ENCODE measurements at places on chromosomes 7 and 10.

DNA sequence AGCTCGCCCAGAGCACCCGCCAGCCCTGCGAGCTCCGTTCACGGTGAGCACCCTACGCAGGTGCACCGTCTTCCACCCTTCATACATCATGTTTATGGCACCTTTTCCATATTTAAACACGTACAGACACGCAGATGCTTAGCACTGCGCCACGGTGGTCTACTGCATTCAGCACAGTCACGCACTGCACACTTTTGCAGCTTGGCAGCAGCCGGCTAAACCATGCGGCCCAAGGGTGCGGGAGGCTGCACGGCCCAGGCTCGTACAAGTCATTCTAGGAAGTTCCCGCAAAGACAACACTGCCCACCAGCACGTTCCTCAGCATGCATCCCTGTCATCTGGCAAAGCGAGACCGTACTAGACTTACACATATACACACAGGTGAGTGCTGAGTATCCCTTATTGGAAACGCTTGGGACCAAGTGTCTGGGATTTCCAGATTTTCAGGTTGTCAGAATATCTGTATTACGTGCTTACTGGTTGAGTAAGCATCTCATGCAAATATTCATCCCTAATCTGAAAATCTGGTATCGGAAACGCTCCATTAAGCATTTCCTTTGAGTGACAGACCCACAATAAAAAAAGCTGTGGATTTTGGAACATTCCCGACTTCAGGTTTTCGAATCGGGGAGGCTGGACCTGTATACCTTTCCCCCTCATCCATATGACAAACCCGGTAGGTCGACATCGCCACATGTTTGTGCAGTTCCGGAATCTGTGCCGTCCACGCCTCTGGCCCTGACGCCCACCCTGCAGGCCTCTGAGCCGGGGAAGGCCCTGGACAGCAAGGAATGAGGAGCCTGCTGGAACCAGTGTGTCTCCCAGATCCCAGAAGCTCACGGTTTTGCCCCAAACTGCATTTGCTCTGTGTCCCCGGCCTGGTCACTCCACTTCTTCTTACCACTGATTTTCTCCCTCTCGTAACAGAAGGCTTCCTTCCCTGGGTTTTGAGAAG, 222.2 kb downstream of the ELFN1 start:
- no peak for DNase-seq

GRCh38 chr7:73612598-73613269, 11.6 kb downstream of the MLXIPL start:
- no peak for DNase-seq

- DNase-seq = no peak
Observed at GRCh38 chr10:71383972-71384687, 12.6 kb upstream of the CDH23 start.

- DNase-seq = peak; percentile 51
Observed at GRCh38 chr10:101780818-101781654, 2.2 kb downstream of the NPM3 start.

DNA sequence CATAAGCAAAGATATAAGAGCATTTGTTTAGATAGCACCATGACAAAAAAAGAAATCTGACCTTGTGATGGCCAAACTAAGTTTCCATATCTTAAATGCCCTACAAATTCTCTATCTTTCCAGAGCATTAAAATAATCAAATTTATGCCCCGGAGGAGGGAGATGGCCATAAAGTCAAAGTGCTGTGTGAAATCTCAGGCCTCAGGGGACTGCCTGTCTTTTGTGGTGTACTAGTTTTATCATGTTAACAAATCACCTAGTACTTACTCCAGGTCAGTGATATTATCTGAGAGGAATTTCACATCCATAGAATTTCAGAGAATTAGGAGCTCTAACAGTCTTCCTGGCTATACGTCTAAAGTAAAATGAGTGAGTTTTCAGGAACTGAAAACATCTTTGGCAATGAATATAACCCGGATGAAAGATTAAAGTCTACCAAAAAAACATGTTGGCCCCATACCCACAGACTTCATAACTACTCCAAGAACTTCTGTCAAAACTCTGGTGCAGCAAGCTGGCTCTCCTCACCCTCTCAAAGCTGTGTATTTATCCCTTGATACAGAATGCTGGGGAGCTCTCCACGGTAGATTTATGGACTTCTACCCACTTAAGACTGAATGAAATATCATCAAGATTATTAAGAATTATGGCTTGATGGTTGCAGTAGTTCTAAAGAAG, 682.8 kb downstream of the SORCS1 start:
- DNase-seq = no peak

- peak; percentile 81 for DNase-seq
Observed at GRCh38 chr10:63628526-63629362, 107.5 kb downstream of the REEP3 start.

- no peak for DNase-seq
Observed at GRCh38 chr10:122856902-122857301, 11.2 kb upstream of the CUZD1 start.

GRCh38 chr10:49007129-49007528, 67.5 kb upstream of the LRRC18 start:
- DNase-seq = no peak

Data from DMS 273 treated with DMSO at 0.1 percent for 48 hours (cell line).